ENCODE measurements at places on chromosomes 11 and 22.
A peak's percentile ranks its signal among the peaks of the same experiment; 100 is the strongest.

GRCh38 chr11:38191101-38191500, 1593.1 kb upstream of the RAG2 start:
- no peak for DNase-seq

DNA sequence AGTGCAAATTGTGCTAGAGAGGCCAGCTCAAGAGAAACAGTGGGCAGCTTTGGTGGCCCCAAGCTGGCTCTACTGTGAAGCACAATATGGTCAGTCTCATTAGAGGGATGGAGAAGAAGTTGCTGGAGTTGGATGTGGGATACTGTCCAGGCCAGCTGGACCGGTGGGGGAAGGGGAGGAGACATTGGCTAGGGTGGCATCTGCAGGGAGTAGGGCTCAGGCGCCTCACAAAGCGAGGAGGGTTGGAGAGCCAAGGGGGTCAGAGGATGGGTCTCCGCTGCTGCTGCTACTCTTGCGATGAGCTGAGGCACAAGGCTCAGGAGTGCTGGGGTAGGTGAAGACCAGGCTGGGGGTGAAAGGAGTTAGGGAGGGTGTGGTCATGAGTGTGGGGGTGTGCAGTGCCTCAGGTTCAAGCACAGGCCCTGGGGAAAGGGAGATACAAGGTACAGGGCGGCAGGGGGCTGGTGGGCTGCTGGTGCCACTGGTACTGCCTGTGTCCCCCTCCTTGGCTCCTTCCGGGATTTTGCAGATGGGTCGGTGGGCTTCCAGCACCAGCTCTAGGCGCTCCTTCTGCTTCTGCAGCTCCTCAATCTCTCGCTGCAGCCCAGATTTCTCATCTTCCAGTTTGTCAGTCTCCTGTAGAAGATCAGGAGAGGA, 2.3 kb downstream of the CCDC85B start:
- no peak for DNase-seq

- no peak for DNase-seq
These were observed 136.2 kb downstream of the CD44 start for GRCh38 chr11:35274909-35275785.

- no peak for DNase-seq
These were observed 349.9 kb downstream of the CNTN5 start for GRCh38 chr11:99370549-99371216.

DNA sequence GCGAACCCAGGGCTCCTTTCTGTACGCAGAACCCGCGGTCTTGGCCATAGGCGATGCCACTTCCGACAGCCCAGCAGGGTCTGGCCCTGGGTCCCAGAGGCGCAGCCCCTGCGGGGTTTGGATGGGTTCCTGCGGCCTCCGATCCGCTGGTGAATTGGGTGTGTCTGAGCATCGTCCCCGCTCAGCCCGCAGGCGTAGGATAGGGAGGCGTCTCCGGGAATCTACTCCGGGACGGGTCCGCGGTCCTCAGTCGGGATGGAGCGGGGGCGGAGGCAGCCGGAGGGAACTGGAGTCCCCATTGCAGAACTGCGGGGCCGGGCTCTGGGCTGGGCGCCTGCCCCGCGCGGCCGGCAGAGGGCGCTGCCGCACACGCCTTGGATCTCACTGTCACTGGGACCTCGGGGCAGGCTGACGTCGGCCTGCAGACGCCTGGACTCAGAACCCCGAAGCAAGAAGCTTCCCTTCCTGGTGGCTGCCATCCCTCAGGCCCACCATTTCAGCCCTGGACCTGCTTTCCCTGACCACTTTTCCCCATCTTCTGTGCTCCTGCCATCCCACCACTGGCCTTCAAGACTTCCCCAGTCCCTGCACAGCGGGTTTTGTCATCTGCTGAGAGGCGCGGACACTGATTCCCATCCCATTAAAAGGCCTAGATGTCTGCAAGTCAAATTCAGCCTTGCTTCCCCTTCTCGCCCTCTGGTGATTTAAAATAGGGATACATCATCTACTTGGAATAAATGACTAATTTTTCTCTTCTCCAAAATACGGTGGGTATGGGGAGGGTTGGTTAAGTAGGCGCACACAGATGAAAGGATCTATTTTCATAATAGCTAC, 38.3 kb upstream of the CREB3L1 start:
- no peak for DNase-seq

DNA sequence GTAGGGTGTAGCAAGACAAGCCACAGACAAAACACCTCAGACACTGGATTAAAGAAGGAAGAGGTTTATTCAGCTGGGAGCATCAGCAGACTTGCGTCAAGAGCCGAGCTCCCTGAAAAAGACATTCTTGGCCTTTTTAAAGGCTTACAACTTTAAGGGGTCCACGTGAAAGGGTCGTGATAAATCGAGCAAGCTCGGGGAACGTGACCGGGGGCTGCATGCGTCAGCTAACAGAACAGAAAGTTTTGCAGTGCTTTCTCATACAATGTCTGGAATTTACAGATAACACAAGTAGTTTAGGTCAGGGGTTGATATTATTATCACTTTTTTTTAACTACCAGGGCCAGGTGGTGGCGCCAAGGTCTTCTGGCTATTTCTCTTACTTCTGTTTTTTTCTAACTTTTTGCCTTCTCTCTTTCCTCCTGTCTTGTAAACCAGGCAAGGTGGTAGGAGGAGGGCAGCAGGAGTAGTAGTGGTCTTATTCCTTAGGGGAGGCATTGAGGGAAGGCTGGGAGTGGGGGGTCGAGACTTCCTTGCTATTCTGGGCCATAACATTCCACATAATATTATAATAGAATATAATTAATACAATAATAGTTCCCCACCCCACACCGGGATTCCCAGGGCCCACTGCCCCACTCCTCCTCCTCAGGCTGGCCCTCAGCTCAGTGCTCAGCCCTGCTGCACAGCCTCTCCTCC, 587 bp upstream of the ALDH3B1 start:
- DNase-seq = no peak

DNA sequence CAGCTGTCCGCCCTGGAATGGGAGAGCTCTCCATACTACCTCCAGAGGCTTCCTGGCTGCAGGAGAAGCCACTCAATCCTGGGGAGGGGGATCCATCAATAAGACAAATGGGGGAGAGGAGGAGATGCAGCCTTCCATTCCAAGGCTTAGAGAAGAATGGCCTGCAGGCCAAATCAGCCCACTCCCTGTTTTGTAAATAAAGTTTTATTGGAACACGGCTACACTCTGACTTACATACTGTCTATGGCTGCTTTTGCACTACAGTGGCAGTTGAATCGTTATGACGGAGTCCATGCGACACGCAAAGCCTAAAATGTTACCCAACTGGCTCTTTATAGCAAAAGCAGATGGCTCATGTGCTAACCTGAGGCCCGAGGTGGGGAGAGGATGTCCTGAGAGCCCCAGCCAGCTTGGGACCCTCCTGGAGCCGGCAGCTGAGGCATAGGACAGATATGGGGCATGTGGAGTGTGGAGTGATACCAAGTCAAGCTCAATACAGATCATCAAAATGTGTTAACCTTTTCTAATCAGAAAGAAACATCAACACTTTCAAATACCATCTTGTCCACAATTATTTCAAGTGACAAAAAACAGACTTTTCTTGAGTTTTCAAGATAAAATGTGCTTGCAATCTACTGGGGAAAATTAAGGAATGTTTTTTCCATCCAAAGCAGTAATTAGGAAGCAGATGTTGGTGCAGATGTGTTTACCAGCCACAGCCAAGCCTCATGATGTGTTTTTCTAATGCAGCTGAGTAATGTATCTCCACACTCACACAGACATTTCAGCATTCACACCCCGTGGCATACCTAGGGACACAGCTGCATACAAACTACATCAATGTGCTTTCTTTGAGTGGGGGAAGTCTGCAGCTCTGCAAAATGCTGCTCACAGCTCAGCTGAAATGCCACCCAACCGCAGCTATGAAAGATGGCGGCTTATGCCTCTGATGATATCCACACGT, 181.6 kb downstream of the SHANK2 start:
- DNase-seq = no peak

- no peak for DNase-seq
These were observed 115.7 kb downstream of the NTM start for GRCh38 chr11:131486100-131486499.

- no peak for DNase-seq
These were observed 146.2 kb upstream of the RASSF10 start for GRCh38 chr11:12862696-12863469.

DNA sequence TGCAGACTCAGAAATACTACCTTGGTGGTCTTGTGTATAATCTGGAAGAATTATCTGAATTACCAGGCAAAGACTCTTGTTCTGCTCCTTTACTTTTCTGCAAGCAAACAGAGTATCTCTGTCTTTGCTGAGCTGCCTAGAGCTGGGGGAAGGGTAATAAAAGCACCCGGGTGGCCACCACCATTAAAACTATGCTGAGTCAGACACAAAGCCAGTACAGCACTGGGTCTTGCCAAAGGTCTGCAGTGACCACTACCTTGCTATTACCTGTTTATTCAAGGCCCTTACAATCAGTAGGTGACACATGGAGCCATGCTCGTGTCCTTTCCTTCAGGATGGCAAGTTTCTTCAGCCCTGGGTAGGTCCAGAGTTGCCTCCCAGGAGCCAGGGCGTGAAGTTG, 420.6 kb upstream of the CNTN5 start:
- no peak for DNase-seq

- no peak for DNase-seq
These were observed 24.3 kb downstream of the BCR start for GRCh38 chr22:23204541-23205157.

- no peak for DNase-seq
These were observed 25.8 kb downstream of the KCNQ1OT1 start for GRCh38 chr11:2673871-2674471.

GRCh38 chr11:36565031-36565610, 2.7 kb upstream of the RAG1 start:
- no peak for DNase-seq

DNA sequence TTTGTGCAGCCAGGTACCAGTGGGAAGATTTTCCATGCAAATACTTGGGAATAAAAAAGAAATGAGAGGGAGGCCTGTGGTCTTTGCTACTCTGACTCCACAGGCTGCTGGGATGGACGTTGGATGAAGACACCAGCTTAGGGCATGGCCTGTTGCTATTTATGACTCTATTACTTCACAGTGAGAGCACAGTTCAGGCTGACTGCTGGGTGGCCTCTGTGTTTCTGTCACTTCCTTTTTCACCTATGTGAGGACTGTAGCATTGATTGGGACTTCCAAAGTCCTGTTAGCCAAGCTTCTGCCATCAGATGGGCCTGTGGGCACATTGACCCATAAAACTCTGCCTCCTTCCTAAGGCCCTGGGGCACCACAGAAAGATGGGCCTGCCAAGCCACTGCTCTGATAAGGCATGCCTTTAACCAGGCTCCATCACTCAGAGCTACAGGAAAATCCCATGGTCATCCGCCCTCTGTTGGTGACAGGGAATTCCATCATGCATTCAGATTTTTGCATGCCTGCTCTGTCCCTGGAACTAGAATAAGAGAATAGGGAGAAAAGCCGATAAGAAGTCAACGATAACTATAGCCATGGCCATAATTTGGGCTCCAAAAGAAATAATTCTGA, 64.6 kb downstream of the KCNJ1 start:
- DNase-seq = no peak

- no peak for DNase-seq
These were observed 737.4 kb upstream of the LUZP2 start for GRCh38 chr11:23759489-23759888.

DNA sequence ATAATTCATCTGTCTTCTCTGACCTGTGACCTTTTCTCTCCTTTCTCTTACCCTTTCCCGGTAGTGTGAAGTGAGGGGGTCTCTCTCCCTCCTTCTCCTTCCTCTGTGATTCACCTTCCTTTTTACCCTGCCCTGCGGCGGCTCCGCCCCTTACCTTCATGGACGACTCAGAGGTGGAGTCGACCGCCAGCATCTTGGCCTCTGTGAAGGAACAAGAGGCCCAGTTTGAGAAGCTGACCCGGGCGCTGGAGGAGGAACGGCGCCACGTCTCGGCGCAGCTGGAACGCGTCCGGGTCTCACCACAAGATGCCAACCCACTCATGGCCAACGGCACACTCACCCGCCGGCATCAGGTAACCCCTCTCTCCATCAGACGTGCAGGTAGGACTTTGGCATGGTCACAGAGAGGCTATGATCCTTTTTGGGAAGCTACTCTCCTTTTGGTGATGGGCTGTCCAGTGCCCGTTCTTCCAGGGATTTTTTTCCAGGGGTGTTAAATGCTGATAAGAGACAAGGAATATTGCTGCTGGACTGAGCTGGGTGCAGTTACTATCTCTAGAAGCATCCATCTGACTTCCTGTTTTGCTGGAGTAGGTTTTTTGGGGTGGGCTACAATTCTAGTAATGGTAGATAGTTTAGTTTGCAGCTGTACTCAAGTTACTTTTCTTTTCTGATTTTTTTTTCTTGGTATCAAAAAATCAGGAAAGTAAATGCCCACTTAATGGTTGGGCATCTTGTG, 29.9 kb downstream of the CTNND1 start:
- no peak for DNase-seq

DNA sequence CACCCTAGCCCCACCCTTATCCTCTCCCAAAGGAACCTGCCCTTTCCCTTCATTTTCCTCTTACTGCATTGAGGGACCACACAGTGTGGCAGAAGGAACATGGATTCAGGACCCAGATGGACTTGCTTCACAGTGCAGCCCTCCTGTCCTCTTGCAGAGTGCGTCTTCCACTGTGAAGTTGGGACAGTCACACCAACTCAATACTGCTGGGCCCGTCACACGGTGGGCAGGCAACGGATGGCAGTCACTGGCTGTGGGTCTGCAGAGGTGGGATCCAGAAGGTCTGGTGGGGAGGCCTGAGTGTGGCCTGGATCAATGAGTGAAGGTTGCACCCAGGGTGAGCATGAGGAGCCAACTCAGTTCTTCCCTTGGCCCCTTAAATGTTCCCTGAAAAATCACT, 129.9 kb upstream of the B3GAT1 start:
- no peak for DNase-seq

GRCh38 chr11:112996994-112997393, 35.8 kb downstream of the NCAM1 start:
- DNase-seq = no peak

- peak; percentile 10 for DNase-seq
These were observed at the start of gene SYT9 for GRCh38 chr11:7251836-7252682. Gene SYT9 (plus strand): TSS chr11:7251904. CDS start chr11:7252187, 283 bp downstream.

- DNase-seq = no peak
These were observed 8.4 kb downstream of the FAM83F start for GRCh38 chr22:40002935-40003715.

DNA sequence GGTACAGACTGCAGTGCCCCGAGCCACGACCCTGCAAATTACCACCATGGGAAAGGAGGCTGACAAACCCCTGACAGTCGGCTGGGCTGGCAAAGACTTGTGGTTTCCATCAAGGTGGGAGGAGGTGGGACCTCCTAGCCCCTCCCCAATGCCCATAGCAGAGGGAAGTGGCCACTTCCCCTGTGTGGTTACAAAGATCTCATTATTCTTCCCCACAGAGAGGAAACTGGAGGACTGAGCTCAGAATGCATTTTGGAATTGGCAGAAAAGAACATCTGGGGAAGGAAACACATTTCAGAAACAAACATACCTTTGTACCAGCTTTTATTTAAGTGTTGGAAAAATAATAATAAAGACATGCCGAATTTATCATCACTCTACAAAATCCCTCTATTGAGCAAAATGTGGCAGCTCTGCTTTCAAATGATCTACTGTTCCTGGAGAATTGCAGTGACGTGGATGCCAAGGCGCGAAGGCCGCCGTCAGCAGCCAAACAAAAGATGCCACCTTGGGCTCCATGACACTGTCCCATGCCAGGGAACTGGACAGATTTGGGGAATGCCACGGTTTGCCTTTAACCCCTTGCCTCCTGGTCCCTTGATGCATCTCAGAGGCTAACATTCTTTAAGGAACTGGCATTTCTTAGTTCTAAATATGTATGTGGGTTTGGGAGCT, 169.6 kb downstream of the CRYBB2 start:
- DNase-seq = no peak
